Cardiac muscle cell (in vitro differentiated cells and primary cell): ENCODE measurements at places on chromosomes 16 and 17. TPM values are rescaled to one million over a fixed set of nuclear protein-coding genes. Genes with fewer than 3 reads are reported as not detected.

Gene TSPAN10
- 5.0 TPM in 2 replicates for total RNA-seq

Gene MILR1
- not detected in 2 replicates for total RNA-seq

DNA sequence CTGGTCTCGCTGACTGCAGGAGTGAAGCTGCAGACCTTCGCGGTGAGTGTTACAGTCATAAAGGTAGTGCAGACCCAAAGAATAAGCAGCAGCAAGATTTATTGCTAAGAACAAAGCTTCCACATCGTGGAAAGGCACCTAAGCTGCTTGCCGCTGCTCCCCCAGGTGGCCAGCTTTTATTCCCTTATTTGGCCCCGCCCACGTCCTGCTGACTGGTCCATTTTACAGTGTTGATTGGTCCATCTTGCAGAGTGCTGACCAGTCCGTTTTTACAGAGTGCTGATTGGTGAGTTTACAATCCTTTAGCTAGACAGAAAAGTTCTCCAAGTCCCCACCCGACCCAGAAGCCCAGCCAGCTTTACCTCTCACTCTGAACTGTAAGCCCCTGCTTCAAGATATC lies 227.8 kb downstream of the ABCC12 start:
- H3K36me3 ChIP-seq: no peaks in the 10 kb centered on the region
- no peak overlapping the region for H3K27ac ChIP-seq
- H3K4me3 ChIP-seq: no peak overlapping the region
- no peak for DNase-seq
- H3K27me3 ChIP-seq: no peaks in the 10 kb centered on the region
- no peaks in the 10 kb centered on the region for H3K4me1 ChIP-seq

GRCh38 chr16:53600126-53600525 lies 97.1 kb upstream of the AKTIP start:
- no peaks in the 10 kb centered on the region for H3K36me3 ChIP-seq
- H3K27me3 ChIP-seq: no peaks in the 10 kb centered on the region
- H3K4me1 ChIP-seq: no peaks in the 10 kb centered on the region
- DNase-seq: no peak

GRCh38 chr16:66668777-66669444 lies 27.6 kb downstream of the CMTM4 start:
- no peak for DNase-seq
- no peak overlapping the region for H3K4me3 ChIP-seq
- H3K27ac ChIP-seq: no peak overlapping the region
- no peaks in the 10 kb centered on the region for H3K4me1 ChIP-seq
- no peaks in the 10 kb centered on the region for H3K36me3 ChIP-seq

DNA sequence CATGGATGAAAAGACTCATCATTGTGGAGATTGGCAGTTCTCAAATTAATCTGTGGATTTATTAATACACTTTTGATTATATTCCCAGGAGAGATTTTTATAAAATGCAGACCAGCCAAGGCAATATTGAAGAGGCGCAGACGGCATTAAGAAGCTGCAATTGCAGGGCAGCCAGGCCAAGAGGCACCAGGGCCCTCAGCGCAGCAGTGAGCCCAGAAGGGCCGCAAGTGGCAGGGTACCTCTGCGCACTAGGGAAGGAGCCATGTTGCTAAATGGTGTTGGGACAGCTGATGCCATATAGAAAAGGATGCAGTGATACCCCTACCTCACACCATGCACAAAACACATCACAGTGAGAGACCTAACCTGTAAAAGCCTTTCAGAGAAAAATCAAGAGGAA lies 36.6 kb upstream of the CHMP6 start:
- H3K27me3 ChIP-seq: no peaks in the 10 kb centered on the region
- no peak overlapping the region for H3K4me3 ChIP-seq
- H3K27ac ChIP-seq: no peak overlapping the region
- peaks cover 3% of the 10 kb centered on the region for H3K36me3 ChIP-seq
- no peak for DNase-seq

DNA sequence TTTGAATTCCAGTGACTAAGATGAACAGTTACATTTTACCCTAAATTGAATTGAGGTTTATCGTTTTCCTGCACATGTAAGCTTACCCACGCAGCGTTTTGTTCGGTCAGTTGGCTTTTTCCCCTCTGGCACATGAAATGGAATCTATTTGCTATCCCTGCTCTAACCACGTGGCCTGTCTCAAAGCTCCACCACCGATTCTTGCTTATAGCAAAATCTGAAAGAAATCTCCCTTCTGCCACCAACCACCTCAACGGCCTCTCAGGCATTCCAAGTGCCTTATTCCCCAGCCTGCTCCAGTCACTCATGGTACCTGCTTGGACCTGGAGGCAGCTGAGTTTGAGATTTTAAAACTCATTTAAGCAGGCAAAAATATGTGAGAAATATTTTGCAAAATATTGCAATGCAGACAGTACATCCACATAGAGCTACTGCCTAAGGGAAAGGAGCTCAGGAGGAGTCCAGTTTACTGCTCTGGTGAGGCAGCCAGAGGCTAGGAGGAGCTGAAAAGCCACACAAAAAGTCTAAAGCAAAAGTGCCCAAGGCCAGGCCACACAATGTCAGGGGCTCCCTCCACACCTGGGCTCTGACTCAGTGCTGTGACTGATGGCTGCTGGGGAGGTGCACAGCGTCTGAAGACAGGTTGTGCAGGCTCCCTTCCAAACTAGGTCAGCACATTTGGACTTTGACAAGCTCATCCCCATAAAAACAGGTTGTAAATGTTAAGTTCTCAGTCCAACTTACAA lies 26.4 kb downstream of the ARHGAP17 start:
- H3K4me1 ChIP-seq: peaks cover 25% of the 10 kb centered on the region
- no peaks in the 10 kb centered on the region for H3K36me3 ChIP-seq
- peak overlapping the region; percentile 55 for H3K27ac ChIP-seq

DNA sequence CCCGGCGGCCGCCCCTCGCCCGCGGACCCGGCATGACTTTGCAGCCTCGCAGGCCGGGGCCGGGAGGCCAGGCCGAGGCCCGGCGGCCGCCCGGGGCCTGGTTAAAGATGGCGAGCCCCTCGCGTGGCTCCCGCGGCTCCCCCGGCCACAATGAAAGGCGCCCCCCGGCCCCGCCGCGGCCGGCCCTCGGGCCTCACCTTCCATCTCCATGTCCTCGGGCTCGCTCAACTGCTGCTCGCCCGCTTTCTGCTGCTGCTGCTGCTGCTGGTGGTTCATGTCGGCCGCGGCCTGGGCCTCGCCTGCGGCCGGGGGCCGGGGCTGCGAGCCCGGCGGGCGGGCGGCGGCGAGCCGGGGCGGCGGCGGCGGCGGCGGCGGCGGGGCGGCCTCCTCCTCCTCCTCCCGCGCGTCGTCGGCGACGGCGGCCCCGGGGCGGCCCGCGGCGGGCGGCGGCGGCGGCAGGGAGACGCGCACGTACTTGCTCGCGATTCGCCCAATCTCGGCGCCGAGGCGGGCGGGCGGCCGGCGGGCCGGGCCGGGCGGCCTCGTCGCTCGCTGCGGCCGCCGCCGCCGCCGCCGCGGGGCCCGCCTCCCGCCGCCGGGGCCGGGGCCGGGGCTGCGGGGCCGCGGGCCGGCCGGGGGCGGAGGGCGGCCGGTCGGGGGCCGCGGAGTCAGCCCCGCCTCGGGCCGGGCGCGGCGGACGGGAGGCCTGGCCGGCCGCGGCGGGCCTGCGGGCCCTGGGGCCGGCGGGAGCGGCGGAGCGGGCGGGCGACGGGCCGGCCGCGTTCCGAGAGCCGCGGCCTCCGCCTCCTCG lies 491 bp downstream of the USP7 start:
- no peaks in the 10 kb centered on the region for H3K36me3 ChIP-seq
- peak overlapping the region; percentile 68 for H3K27ac ChIP-seq
- peak overlapping the region; percentile 91 for H3K4me3 ChIP-seq
- H3K4me1 ChIP-seq: peaks cover 33% of the 10 kb centered on the region
- no peak for DNase-seq
- no peaks in the 10 kb centered on the region for H3K27me3 ChIP-seq

- no peak overlapping the region for H3K27ac ChIP-seq
- H3K4me3 ChIP-seq: no peak overlapping the region
- no peaks in the 10 kb centered on the region for H3K27me3 ChIP-seq
- no peak for DNase-seq
- peaks cover 19% of the 10 kb centered on the region for H3K36me3 ChIP-seq
- H3K4me1 ChIP-seq: no peaks in the 10 kb centered on the region
Measured at GRCh38 chr16:88722784-88723506, 16.6 kb downstream of the CTU2 start.

DNA sequence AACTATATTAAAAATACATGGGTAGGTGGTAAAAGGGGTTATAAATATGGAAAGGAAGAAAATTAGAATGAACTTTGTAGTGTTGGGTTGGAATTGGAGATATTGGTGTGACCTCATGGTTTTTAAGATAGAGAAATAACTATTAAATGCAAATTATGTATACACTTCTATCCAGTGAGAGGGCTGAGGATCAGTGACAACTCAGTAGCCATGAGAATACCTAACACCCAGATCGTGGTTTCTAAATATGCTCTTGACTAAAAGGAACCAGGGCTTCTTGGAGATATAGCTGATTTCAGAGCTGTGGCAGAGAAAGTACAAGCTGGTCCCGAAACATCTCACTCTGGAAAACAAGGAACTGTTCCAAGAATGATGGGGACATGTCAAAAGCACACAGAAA lies 44.4 kb downstream of the SLC6A4 start:
- no peak overlapping the region for H3K27ac ChIP-seq
- no peak overlapping the region for H3K4me3 ChIP-seq
- no peaks in the 10 kb centered on the region for H3K27me3 ChIP-seq
- no peak for DNase-seq
